ENCODE measurements at places on chromosomes 7 and 10.

- no peak for DNase-seq
These were observed at the start of gene LHFPL3 for GRCh38 chr7:104328296-104328969. Gene LHFPL3 (plus strand): TSS chr7:104328603.

DNA sequence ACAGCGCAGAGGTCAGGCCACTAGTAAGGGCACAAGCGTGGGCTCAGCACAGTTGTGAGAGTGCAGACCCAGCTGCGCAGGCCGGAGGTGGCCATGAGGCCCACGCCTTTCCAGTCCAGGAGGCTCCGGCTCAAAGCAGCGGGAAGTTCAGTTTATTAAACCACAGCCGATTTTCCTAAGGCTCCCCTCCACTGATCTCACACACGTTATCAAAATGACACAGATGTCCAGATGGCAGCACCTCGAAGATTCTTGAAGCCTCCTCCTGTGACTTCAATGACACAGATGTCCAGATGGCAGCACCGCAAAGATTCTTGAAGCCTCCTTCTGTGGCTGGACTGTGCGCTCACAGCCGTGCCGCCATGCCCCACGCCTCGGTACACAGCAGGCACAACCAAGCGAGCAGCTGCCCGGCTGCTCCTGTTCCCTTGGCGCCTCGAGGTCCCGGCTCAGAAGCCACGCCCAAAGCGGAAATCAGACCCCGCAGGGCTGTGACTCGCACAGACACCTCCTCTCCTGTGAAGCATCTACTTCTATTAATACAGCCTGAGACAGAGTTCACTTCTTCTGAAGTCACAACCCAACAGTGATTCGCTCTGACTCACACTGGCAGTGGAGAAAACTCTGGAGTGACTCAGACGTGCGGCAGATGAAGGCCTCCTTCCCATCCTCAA lies 122.7 kb downstream of the MAD1L1 start:
- DNase-seq, result peak; percentile 77

DNA sequence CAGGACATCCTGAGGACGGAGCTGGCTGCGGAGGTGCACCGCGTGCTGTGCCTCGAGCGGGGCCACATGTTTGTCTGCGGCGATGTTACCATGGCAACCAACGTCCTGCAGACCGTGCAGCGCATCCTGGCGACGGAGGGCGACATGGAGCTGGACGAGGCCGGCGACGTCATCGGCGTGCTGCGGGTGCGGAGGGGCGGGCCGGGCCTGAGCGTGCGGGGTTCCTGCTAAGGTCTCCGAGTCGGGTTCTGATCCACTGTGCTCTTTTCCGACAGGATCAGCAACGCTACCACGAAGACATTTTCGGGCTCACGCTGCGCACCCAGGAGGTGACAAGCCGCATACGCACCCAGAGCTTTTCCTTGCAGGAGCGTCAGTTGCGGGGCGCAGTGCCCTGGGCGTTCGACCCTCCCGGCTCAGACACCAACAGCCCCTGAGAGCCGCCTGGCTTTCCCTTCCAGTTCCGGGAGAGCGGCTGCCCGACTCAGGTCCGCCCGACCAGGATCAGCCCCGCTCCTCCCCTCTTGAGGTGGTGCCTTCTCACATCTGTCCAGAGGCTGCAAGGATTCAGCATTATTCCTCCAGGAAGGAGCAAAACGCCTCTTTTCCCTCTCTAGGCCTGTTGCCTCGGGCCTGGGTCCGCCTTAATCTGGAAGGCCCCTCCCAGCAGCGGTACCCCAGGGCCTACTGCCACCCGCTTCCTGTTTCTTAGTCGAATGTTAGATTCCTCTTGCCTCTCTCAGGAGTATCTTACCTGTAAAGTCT lies 10.4 kb downstream of the ATG9B start:
- DNase-seq, result peak; percentile 87

DNA sequence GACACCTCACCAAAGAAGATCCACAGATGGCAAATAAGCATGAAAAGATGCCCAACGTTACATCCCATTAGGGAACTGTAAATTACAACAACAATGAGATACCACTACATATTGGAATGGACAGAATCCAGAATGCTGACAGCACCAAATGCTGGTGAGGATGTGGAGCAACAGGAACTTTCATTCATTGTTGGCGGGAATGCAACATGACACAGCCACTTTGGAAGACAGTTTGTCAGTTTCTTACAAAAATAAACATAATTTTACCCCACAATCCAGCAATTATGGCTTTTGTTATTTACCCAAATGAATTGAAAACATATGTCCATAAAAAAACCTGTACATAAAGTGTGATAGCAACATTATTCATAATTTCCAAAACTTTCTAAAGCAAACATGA lies 176.8 kb downstream of the C7orf25 start:
- no peak for DNase-seq

DNA sequence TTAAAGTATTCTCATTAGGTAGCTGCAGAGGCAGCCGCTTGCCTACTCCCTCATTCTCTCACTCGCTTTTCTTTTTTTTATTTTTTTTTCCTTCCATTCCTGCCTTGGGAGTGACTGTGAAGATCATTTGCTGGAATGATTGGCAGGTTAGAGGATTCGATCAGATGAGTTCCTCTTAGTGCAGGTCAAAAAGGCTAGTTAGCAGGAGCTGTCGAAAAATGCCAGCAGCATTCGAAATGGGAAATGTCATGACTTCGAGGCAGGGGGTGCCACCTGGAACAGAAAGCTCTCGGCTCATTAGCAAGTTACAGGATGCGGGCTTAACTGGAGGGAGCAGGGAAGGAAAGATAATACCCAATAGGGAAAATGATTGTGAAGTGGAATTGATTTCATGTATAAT lies 137.5 kb upstream of the FZD1 start:
- DNase-seq, result no peak
